ENCODE measurements at places on chromosomes 11 and 22.

GRCh38 chr11:1863352-1864216, 10.7 kb downstream of the LSP1 start:
- peak; percentile 80 for DNase-seq

DNA sequence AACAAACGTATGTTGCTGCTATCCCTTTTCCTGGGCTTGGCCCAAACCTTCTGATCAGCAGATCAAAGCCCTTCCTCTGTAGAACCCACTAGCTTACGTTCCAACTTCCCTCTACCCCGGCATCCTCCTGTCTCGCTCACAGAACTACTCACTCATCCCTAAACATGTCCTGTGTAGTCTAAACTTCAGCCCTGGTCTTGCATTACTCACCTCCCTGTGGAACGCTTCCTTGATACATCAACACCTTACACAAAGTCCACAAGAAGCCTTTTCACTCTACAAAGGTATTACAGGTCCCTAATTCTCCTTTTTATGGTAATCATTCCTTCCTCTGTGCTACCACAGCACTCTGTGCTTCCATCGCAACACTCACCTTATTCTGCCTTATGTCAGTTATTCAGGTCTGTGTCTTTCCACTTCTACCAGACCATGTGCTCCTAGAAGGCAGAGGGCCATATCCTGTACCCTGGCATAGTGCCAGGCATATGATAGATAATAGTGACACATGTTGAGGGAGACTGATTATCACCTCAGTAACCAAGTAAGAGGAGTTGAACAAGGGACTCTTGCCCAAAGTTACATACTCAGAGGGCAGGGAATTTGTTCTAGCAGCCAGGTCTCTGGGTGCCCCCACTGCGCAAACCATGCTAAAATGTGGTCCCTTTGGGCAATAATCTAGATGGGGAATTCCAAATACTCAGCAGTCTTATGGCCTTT, 41.6 kb downstream of the USP35 start:
- DNase-seq, result no peak

DNA sequence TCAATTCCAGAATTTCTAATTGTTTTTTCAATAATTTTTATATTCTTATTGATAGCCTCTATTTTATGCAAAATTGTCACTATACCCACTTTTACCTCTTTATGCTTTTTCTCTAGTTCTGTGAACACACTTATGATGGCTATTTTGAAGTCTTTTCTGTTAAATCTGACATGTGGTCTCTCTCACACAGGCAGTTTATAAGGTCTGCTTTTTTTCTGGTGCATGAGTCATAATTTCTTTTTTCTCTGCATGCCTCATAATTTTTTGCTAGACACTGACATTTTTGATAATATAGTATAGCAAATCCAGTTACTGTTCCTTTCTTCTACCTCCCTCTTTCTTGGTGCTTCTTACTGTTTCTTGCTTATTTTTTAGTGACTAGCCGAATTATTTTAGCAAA, 36.0 kb downstream of the ZBTB44 start:
- DNase-seq, result no peak

DNA sequence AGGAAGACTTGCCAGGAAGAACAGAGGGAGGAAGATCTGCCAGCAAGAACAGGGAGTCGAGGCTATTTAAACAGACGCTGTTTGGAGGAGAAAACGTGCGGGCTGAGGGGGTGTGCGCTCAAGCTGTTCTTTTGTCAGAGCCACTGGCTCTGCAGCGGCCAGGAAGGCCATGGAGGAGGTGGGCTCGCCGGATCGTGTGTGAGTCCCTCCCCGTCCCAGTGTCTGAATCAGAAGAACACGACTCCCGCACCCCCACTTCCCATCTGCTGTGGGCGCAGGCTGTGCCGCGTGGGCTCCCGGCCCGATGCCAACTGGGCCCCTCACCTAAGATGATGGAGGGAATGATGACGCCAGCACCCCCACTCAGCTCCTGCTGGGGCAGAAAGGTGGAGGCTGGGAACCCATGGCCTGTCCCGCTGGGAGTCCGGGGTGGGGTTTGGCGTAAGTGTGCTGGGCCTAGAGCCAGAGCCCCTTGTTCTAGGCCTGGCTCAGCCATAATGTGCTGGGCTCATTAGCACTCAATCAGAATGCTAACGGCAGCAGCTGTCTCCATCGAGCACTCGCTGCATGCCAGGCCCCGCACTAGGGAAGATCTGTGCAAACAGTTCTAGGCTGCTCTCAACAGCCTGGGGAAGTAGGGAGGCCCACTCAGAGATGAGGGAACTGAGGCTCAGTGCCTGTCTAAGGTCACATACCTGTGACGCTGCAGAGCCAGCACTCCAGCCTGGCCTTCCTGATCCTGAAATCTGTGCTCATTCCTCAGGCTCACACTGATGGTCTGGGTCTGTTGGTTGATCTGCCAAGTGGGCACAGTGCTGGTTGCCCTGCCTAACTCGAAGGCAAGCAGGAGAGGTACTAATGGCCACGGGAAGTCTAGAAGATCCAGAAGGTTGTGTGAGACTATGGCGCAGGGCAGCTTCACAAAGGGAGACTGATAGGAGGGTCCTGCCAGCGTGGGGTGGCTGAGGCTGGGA, 11.5 kb downstream of the NPTXR start:
- no peak for DNase-seq

DNA sequence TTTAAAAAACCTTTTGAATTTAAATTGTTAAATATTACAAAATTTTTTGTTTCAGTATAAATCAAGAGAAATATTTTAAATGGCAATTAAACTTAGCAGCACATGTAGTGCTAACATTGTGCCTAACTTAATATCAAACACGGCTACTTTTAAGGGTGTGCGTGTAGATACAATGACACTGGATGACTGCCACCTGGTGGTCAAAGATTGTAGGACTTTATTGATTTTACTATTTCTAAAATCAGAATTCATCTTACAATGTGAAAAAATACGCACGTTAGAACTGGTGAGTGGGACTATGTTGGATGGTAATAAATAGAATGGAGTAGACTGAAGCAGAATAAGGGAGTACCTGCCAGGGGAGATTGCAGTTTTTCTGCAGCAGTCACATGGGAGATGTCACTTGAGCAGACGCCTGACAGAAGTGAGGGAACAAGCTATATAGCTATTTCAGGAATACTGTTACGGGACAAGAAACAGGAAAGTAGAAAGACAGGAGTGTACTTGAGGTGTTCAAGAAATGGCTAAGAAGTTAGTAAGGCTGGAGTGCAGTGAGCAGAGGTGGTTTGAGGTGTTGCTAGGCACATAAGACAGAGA, 52.9 kb downstream of the UVRAG start:
- DNase-seq, result peak; percentile 44

GRCh38 chr11:98053851-98054250, 966.9 kb upstream of the CNTN5 start:
- DNase-seq, result no peak

GRCh38 chr22:36192542-36192941, 9.1 kb downstream of the APOL4 start:
- peak; percentile 55 for DNase-seq

DNA sequence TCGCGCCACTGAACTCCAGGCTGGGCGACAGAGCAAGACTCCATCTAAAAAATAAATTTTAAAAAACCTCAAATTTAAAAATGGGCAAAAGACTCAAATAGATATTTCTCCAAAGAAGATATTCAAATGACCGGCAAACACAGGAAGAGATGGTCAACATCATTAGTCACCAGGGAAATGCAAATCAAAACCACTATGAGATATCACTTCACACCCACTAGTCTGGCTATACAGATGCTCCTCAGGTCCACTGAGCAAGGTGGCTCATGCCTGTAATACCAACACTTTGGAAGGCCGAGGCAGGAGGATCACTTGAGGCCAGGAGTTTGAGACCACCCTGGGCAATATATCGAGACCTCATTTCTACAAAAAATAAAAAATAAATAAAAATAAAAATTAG, 43.3 kb upstream of the SLC35C1 start:
- DNase-seq, result no peak

GRCh38 chr11:105589346-105589745, 20.5 kb upstream of the GRIA4 start:
- no peak for DNase-seq

- DNase-seq, result no peak
Observed at GRCh38 chr11:101574886-101575285, 8.9 kb downstream of the TRPC6 start.

GRCh38 chr11:133204158-133204557, 328.1 kb downstream of the OPCML start:
- DNase-seq, result no peak

DNA sequence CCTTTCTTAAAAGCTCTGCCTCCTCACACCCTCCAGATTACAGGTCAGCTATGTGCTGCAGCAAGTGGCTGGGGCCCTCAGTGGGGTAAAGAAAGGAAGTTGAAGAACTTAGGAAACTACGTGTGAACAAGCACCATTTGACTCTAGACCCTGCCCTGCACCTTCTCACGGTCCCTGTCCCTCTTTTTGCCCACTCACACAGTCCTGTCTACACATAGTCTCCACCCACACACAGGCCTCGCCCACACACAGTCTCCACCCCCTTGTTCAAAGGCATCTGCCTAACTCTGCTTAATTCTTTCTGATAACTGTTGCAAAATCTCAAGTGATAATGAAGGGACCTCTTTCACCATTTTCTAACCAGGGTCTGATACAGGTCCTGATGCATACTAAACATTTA, 59.0 kb downstream of the TMPRSS5 start:
- DNase-seq, result no peak

DNA sequence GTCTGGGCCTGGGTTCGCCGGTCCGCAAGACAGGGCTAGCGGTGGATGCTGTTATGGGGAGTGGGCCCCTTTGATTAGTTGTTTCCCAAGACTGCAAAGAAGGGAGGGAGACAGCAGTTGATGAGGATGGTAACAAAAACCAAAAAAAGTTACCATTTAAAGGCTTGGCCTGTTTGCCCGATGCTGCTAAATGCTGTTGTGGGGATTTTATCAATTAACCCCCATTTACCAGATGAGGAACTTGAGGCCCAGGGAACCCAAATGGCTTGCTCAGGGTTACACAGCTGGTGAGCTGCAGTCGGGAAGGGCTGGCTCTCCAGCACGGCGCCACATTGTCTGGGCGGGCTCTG, 3.4 kb downstream of the TRPT1 start:
- no peak for DNase-seq

GRCh38 chr11:75606099-75606498, 44.0 kb downstream of the SERPINH1 start:
- no peak for DNase-seq

Data from urothelium cell line (cell line).